Activated T-helper 1 cell treated with anti-CD3 and anti-CD28 coated beads, Interleukin-2, amount 50 U/mL, for 16 hours (primary cell): ENCODE measurements at places on chromosomes 1 and 21.

- no peak for DNase-seq
These were observed 70.4 kb upstream of the SAMSN1 start for GRCh38 chr21:14616380-14617039.

GRCh38 chr1:21869620-21870121 lies 57.6 kb downstream of the LDLRAD2 start:
- DNase-seq = no peak

- DNase-seq = no peak
These were observed 30.1 kb downstream of the KCNJ6 start for GRCh38 chr21:37886120-37886519.

DNA sequence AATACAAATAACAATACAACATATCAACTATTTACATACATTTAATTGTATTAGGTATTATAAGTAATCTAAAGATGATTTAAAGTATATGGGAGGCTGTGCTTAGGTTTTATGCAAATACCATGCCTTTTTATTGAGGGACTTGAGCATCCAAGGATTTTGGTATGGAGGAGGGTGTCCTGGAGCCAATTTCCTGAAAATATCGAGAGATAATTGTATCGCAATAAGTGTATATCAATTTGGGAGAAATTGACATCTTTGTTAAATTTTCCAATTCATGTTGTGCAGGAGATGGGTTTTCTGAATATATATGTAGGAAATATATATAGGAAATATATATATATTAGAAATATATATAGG lies 63.5 kb downstream of the ATP1A1 start:
- DNase-seq = no peak

DNA sequence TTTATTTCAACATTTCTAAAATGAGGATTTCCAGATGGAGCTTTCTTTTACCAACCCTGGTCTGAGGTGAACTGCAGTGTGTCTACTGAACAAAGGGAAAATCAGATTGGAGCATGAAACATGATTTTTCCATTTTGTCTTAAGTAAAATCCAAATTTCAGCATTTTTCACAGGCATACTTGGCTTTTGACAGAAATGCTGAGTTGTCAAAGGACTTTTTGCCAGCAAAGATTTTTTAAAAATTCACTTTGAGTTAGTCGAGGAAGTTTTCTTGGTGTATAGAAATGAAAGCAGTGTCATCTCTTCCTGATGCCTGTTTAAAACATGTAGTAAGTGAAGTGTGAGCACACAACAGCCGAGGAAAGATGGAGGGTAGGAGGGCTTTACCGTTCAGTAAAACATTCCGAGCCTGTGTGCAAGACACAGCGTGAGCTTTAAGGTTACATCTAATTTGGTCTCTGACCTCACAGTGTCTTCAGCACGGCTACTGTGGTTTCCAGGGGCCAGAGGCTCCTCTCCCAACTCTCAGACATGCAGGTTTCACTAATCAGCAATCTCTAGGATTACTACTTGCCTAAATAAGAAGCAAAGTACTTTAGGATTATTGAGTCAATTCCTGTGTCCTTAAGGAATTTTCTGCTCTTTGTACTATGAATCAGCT lies 45.9 kb downstream of the SAMD13 start:
- DNase-seq = no peak

DNA sequence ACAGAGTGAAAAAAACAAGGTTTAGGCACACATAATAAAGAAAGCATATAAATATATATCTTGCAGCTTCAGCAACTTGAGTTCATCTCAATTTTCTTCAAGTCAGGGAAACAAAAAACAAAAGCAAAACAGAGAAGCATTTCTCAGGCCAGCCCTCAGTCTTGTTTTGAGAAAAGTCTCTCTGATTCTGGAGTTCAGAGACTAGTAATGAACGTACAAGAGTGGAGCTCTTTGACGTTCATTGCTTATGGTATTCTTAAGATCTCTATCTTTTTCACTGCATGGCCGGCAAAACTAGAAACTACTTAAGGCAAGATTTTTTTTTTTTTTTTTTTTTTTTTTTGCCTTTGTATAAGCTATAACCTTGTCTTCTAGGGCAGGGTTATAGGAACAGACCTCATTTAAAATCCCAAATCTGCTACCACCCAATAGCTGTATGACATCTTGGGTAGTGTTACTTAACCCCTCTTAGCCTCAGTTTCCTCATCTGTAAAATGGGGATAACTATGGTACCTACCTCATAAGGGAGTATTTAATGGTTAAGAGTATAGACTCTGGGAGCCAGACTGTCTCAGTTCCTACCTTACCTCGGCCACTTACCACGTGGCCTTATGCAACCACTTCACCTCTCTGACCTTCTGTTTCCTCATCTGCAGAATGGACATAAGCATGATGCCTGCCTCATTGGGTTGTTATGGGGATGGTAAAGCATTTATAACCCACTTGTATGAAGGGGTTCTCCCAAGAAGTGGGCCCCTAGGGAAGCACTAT lies 33.6 kb downstream of the LMO4 start:
- DNase-seq = no peak

DNA sequence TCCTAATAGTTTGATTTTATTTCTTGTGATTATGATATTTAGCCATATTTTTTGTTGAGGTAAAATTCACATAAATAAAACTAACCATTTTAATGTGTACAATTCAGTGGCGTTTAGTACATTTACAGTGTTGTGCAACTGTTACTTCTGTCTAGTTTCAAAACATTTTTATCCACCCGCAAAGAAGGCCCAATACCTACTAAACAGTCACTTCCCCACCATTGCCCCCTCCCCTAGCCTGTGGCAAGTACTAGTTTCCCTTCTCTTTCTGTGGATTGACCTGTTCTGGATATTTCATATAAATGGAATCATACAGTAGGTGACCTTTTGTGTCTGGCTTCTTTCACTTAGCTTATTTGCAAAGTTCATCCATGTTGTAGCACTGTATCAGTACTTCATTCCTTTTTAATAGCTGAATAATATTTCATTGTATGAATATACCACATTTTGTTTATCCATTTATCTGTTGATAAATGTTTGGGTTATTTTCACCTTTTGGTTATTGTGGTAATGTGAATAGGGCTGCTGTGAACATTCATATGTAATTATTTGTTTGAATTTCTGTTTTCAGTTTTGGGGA lies 4.1 kb downstream of the FLVCR1 start:
- DNase-seq = no peak

DNA sequence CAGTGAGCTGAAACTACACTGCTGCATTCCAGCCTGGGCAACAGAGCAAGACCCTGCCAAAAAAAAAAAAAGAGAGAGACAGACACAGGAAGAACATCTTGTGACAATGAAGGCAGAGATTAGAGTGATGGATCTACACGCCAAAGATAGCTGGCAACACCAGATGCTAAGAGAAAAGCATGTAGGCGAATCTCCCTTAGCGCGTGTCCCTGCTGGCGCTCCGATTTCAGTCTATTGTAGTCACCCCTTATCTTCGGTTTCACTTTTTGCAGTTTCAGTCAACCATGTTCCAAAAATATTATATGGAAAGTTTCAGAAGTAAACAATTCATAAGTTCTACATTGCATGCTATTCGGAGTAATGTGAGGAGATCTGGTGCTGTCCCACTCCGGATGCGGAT lies 11.6 kb upstream of the BRDT start:
- DNase-seq = no peak

DNA sequence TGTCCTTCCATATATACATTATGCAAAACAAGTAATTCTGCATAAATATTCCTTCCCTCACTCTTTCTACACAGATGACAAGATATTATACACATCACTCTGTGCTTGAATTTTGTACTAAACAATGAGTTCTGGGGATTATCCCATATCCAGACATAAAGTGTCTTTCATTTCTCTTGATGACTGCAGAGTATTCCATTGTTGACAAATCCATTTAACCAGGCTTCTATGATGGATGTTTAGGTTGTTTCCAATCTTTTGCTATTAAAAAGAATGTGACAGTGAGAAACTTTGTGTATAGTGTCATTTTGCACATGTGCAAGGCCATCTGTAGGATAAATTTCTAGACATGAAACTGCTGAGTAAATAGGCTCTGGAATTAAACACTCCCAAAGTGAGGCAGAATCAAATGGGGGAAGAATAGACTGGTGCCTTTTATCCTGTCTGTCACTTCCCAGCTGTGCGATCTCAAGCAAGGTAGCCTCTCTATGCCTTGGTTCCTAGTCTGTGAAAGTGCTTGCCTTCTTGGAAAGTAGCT lies 29.9 kb upstream of the ATP2B4 start:
- DNase-seq = no peak

GRCh38 chr1:15994590-15995351 lies 9.3 kb upstream of the SRARP start:
- DNase-seq = no peak

DNA sequence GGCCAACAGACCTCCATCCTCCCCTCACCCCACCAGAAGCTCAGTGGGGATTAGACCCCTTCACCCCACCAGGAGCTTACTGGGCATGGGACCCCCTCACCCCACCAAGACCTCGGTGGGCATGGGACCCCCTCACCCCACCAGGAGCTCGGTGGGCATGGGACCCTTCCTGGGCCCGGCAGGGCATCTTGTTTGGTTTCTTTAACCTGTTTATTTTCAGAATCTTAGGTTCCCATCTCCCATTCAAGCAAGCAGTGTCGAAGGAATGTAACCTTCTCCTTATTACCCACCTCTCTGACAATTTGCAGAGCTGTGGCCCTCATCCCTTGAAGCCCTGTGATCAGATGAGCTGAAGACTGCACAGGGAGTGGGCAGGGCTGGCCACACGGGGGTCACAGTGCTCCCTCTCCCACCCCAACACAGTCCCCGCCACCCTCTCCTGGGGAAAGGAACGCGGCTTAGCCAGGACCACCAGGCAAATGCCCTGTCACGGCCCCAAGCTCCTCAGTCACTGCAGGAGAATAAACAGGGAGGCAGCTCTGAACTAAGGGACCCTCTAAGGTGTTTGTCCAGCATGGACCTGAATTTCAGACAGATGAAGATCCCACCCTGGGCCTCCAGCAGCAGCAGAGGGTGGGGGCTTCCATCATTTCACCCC lies 330.0 kb downstream of the NPHP4 start:
- DNase-seq = no peak

GRCh38 chr1:161153176-161153575 lies 602 bp upstream of the UFC1 start:
- no peak for DNase-seq

GRCh38 chr1:197737916-197738315 lies 37.4 kb downstream of the DENND1B start:
- no peak for DNase-seq

DNA sequence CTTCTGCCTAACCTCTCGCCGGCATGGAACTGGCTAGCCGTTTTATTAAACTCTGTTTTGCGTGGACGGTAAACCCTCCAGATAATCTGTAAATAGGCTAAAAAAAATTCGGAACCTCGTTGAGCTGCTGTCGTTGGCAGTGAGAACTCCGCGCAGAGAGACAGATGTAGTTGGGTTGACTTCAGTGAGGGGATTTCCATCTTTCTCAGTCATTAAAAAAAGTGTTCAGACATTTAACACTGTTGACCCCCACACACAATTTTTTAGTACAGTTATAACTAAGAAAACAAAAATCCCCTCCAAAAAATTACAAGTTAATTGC lies 464 bp downstream of the PARK7 start:
- no peak for DNase-seq

DNA sequence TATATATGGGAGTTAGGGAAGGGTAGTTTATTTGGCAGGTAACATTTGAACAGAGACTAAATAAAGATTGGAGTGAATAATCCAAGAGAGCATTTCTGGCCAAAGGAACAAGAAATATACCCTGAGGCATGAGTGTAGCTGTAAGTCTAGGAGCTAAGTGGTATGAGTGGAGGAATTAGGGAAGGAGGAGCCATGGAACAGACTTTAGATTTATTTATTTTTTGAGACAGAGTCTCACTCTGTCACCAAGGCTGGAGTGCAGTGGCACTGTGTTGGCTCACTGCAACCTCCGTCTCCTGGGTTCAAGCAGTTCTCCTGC lies 18.4 kb downstream of the CAPZA1 start:
- no peak for DNase-seq

DNA sequence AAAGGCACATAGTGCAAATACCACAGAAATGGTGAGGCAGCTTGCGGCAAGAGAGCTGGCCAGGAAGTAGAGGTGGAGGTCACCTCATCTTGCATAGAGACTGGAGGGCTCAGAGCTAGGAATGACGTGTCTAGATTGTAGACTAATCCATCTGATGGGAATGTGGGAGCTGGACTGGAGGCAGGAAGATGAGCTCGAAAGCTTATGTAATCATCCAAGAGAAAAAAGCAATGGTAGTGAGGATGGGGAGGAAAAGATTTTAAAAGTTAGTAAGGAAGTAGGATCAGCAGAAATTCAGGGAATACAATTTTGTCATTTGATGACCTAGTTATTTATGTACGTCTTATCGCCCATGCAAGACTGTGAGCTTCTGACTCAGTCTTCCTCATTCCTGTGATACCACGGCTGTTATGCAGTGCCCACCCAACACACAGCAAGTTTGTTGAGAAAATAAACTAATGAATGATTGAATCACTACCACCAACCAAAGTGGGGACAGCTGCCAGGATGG lies 123.9 kb downstream of the RRAGC start:
- no peak for DNase-seq

DNA sequence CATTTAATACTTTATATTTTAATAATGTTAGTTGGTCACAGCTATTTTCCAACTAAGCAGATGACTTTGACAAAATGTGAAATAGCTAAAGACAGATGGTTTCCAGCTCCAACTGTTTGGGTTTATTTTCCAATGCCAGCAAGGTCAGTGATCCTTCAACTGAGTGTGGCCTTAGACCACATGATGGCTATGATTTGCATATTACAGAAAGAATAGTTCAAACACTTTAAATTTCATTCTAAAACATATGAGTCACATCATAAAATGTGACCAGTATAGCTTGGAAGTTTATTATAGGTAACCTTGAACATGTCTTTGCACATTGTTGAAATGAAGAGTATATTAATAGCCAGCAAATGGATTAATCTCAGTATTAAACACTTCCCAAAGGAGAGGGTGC lies 454.0 kb upstream of the C1orf87 start:
- DNase-seq = no peak

DNA sequence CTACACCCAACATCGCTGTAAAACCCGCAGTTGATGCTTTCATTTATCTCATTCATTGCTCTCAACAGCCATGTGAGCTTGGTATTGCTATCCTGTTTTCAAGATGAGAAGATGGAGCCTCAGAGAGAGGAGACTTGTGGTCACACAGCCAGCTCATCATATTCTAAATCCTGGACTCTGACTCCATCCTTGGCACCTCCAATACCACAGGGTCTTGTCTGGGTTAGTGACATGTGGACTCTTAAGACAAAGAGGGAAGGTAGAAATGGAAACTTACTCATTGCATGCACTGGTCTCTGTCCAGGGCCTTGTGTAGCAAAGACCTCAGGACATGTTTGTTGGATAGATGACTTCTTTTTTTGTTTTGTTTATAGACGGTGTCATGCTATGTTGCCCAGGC lies 7.0 kb upstream of the RNF19B start:
- no peak for DNase-seq

- no peak for DNase-seq
These were observed 4.2 kb upstream of the TFF3 start for GRCh38 chr21:42319376-42319775.

GRCh38 chr1:45895406-45895805 lies 92.0 kb downstream of the MAST2 start:
- DNase-seq = no peak

- no peak for DNase-seq
These were observed 454.6 kb upstream of the RUNX1 start for GRCh38 chr21:35503671-35504070.
